ENCODE measurements at places on chromosomes 5 and 9.

DNA sequence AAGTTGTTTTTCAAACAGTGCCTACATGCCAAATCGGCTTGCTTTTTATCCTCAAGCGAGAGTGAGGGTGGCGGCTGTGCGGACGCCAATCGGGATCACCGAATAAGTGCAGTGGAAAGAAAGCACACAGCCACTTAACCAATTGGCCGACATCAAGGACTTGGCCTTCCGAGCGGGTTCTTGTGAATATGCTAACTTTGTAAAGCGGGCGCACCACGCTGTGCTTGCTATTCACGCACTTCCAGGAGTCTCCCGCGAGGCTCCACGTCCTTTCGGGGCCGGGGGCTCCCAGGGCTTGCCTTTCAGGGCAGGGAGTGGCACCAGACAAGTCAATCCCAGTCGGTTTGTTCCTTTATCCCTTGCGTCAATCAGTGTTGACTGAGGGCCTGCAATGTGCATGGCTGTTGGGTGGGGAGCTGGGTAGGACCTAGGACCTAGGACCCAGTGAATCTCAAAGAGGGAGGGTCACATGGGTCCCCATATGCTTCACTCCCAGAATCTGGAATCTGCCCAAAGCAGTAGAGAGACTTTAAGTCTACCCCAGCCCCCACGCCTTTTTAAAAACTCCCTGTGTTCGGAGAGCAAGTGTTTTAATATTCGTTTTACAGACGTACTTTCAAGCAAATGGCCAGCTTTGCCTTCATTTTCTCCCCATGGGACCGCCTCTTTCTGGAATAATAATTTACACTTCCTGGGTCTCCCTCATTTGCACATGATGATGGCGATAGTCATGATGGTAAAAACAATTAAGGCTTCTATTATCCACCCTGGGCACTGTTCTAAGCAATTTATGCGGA, 2.0 kb upstream of the GCNT4 start:
- DNase-seq, result no peak

DNA sequence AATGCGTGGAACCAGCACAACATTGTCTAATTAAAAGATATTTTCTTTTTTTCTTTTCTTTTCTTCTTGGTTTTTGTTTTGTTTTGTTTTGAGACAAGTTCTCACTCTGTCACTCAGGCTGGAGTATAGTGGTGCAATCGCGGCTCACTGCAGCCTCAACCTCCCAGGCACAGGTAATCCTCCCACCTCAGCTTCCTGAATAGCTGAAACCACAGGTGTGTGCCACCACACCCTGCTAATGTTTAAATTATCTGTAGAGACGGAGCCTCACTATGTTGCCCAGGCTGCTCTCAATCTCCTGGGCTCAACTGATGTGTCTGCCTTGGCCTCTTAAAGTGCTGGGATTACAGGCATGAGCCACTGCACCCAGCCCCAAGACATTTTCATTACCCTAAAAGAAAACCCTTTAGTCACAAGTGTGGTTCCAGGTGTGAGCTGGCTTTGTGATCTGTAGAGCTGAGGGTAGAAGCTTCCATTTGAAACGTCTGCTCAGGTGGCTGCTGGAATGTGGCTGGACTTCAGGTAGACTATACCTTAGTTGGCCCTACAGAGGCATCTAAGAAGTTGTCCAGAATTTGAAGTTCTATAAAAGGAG, 19.1 kb upstream of the NEK6 start:
- no peak for DNase-seq

DNA sequence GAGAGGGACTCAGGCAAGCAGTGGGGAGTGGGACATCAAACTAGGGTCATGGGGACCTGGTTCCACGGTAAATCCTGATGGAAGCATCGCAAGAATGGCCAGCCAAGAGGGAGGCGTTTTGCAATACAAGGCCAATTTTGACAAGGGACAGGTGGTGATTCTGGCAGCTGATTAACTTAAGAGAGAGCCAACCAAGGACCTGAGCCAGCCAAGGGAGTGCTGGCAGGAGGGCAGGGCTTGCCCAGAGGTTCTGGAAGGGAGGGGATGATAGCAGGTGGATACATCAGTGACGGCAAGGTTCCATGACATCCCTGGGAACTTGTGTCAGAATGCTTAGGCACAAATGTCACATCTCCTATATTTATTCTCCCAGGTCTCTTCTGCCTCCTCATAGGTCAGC, 32.8 kb upstream of the PUM3 start:
- no peak for DNase-seq

GRCh38 chr9:114827641-114828302, 21.9 kb upstream of the TNFSF15 start:
- no peak for DNase-seq

DNA sequence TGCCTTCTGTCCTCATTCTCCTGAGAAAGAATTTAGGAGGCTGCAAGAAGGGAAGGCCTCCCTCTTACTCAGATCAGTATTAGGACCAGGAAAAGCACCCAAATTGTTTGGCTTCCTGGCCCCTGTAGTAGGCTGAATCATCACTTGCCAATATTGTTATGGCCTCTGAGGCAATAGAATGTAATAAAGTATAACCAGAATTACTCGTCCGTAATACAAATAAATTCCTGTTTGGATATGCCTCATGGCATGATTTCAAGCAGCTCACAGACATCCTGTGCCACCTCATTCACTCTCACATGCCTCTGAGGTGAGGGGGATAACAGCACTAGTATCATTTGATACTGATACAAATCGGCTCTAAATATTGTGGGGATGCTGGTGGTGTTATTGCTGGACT, 427.3 kb downstream of the ISL1 start:
- no peak for DNase-seq

DNA sequence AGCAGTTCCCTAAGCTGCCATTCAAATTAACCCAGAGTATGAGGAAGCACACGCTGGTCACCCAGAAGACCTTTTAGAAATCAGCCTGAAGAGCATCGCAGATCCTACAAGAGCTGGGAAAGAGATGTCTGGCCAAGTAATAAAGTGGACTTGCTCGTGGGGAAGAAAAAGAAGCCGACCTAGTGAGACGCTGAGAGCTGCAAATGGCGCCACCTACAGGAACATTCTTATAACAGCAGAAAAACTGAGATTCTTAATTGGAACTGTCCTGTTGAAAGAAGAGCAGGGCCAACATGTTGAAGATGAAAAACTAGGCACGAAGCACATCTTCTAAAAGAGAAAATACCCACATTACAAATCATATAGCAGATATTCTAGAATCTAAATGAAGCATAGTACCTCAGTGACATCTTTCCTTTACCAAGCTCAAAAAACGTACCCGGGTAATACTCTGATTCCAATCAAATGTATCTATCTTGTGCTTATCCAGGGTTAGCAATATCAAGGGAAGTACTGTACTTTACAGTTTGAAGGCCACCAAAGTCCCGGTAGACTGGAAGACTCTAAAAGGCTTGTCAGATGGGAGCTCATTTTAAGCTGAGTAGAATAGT, 3.9 kb upstream of the GNAQ start:
- peak; percentile 35 for DNase-seq

DNA sequence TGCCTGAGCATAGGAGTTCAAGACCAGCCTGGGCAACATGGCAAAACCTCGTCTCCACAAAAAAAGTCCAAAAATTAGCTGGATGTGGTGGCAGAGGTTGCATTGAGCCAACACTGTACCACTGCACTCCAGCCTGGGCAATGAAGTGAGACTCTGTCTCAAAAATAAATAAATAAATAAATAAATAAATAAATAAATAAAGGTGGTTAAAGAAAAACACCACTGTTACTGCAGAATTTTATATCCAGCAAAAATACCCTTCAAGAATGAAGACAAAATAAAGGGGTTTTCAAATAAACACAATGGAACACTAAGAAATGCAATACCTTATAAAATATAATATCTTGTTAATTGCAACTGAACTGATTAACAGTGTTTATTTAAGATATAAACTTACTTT, 150.2 kb upstream of the TBCA start:
- DNase-seq, result no peak

DNA sequence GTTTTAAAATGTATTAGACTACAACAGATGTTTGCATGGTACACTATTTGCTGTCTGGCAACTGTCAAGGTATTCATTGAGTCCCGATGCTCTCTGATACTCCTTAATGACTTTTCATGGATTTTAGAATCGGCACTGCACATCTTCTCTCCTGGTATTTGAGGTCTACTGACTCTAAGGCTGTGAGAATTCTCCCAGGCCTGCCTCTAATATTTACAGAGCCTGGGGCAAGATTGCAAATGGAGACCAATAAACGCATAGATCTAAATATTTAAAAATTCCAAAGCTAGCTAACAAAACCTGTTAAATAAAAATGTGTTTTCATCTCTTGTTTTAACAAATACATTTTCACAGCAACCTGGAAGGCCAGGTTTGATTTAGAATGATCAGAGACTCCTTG, 291.4 kb upstream of the RFX3 start:
- no peak for DNase-seq

GRCh38 chr5:107985144-107985543, 314.4 kb upstream of the EFNA5 start:
- DNase-seq, result no peak
